ENCODE measurements at places on chromosomes 3 and 15. TPM values are rescaled to one million over a fixed set of nuclear protein-coding genes. Genes with fewer than 3 reads are reported as not detected.
A peak's percentile ranks its signal among the peaks of the same experiment; 100 is the strongest.

The SNRPN gene
- total RNA-seq: 126 TPM

The GMNC gene
- total RNA-seq: not detected

The ST3GAL6 gene
- total RNA-seq: 17.9 TPM

The ACTC1 gene
- 2.8 TPM for total RNA-seq

The PDZRN3 gene
- 12.2 TPM for total RNA-seq

DNA sequence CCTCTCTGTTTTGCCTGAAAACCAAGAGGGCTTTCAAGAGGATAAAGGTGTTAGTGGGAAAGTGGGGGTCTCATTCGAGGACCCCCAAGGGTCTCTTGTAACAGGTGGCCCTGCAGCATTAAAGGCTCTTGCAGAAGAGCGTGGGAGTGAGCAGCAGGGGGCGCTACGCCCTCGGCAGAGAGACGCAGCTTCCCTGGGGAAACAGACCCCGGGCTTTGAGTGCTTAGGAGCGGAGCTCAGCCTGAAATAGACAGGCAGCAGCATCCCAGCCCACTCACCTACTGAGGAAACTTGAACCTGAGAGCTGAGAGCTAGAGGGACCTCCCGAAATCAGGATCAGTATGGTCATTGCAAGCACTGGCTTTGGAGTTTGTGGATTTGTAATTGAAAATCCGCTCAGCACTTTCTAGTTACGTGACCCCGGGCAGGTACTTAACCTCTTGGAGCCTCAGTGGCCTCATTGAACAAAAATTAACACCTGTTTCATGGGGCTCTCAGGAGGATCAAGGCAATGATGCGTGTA is 25.7 kb downstream of the RPLP1 start:
- peaks cover 6% of the 10 kb centered on the region for H3K36me3 ChIP-seq
- DNase-seq: peak; percentile 75
- H3K27me3 ChIP-seq: no peaks in the 10 kb centered on the region
- H3K4me3 ChIP-seq: no peak overlapping the region
- no peak overlapping the region for H3K27ac ChIP-seq

GRCh38 chr15:40498418-40498817 is 27.6 kb downstream of the CHST14 start:
- no peak overlapping the region for H3K27ac ChIP-seq
- DNase-seq: no peak
- peaks cover 16% of the 10 kb centered on the region for H3K27me3 ChIP-seq
- H3K4me1 ChIP-seq: peaks cover 11% of the 10 kb centered on the region
- H3K36me3 ChIP-seq: no peaks in the 10 kb centered on the region
- H3K4me3 ChIP-seq: no peak overlapping the region

GRCh38 chr15:71342658-71343057 is 227.4 kb downstream of the THSD4 start:
- H3K27me3 ChIP-seq: peaks cover 3% of the 10 kb centered on the region
- H3K4me1 ChIP-seq: peaks cover 11% of the 10 kb centered on the region
- no peaks in the 10 kb centered on the region for H3K36me3 ChIP-seq
- no peak for DNase-seq
- no peak overlapping the region for H3K4me3 ChIP-seq
- no peak overlapping the region for H3K27ac ChIP-seq

DNA sequence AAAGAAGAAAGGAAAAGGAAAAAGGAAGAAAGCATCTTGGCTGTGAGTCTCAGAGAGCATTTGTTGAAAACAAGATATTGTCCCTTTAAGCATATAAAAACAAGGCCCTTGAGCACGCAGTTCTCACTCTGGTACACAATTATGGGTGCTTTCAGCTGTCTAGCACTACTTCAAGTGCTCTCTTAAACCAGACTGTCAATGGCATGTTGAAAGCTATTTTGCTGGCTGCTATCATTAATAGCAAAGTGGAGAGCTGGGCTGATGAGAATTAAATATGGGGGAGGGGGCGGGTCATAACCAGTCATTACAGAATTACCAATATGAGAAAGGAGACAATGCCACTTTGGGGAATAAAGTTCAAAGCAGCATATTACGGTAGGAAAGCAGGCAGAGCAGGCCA is 9.3 kb downstream of the TLE3 start:
- peaks cover 30% of the 10 kb centered on the region for H3K27me3 ChIP-seq
- peaks cover 84% of the 10 kb centered on the region for H3K4me1 ChIP-seq
- no peak for DNase-seq
- H3K27ac ChIP-seq: no peak overlapping the region
- peaks cover 18% of the 10 kb centered on the region for H3K36me3 ChIP-seq

DNA sequence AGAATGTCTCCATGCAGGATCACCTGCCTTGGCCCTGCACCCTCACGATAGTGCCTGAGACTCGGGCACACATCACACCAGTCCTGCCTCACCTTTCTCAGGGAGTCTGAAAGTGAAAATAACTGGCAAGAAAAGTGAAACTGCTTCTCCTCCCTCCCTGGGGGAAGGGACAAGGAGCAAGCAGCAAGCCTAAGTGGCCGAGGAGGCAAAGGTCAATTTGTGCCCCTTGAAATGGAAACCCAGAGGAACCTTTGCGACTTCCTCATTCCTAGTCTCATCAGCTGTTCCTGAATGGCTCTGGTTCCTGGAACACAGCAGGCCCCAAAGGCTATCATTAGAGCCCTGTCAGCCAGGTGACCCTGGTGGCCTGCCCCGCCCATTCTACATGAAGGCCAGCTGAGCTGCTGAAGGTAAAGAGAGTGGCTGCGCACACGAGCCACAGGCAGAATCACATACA is 28.0 kb upstream of the SLCO2A1 start:
- H3K36me3 ChIP-seq: no peaks in the 10 kb centered on the region
- no peak for DNase-seq
- no peak overlapping the region for H3K4me3 ChIP-seq
- no peaks in the 10 kb centered on the region for H3K27me3 ChIP-seq
- peaks cover 57% of the 10 kb centered on the region for H3K4me1 ChIP-seq

- H3K4me1 ChIP-seq: no peaks in the 10 kb centered on the region
- no peak for DNase-seq
- H3K27ac ChIP-seq: no peak overlapping the region
- H3K36me3 ChIP-seq: no peaks in the 10 kb centered on the region
Measured at GRCh38 chr15:100687582-100688141, 85.3 kb downstream of the ASB7 start.

- no peak for DNase-seq
- no peak overlapping the region for H3K4me3 ChIP-seq
- no peak overlapping the region for H3K27ac ChIP-seq
- H3K4me1 ChIP-seq: no peaks in the 10 kb centered on the region
- peaks cover 5% of the 10 kb centered on the region for H3K36me3 ChIP-seq
- H3K27me3 ChIP-seq: no peaks in the 10 kb centered on the region
Measured at GRCh38 chr3:53944028-53944427, 52.4 kb upstream of the SELENOK start.

DNA sequence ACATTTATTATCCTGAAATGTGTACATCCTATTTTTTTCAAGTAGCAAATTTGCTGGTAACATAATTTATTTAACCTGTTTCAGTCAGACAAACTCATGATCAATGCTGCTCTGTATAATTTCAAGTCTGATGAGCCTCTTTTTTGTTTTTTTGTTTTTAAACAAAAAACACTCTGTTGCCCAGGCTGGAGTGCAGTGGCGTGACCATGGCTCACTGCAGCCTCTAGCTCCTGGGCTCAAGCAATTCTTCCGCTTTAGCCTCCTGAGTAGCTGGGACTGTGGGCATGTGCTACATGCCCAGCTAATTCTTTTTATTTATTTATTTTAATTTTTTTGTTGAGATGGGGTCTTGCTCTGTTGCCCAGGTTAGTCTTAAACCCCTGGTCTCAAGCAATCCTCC is 40.1 kb upstream of the CAPN3 start:
- no peak overlapping the region for H3K27ac ChIP-seq
- H3K4me3 ChIP-seq: no peak overlapping the region
- H3K36me3 ChIP-seq: no peaks in the 10 kb centered on the region
- no peak for DNase-seq
- H3K4me1 ChIP-seq: peaks cover 12% of the 10 kb centered on the region

DNA sequence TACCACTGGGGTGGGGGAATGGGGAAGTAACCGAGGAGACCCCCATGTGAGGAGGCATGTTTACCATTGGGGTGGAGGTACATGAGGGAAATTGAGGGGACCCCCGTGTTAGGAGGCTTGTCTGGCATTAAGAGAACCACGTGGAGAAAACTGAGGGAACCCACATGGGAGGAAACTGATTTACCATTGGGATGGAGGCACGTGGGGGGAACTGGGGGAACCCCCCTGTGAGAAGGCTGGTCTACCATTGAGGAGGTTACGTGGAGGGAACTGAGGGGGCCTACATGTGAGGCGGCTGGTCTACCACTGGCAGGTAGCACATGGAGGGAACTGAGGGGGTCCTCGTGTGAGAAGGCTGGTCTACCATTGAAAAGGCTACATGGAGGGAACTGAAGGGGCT is 159.4 kb downstream of the FBLN2 start:
- no peak for DNase-seq
- no peak overlapping the region for H3K27ac ChIP-seq
- H3K36me3 ChIP-seq: peaks cover 10% of the 10 kb centered on the region

GRCh38 chr3:8767667-8768363 is 1.6 kb downstream of the OXTR start:
- no peak for DNase-seq
- H3K27me3 ChIP-seq: peaks cover 37% of the 10 kb centered on the region
- peaks cover 2% of the 10 kb centered on the region for H3K36me3 ChIP-seq
- no peak overlapping the region for H3K27ac ChIP-seq
- peak overlapping the region; percentile 74 for H3K4me3 ChIP-seq

DNA sequence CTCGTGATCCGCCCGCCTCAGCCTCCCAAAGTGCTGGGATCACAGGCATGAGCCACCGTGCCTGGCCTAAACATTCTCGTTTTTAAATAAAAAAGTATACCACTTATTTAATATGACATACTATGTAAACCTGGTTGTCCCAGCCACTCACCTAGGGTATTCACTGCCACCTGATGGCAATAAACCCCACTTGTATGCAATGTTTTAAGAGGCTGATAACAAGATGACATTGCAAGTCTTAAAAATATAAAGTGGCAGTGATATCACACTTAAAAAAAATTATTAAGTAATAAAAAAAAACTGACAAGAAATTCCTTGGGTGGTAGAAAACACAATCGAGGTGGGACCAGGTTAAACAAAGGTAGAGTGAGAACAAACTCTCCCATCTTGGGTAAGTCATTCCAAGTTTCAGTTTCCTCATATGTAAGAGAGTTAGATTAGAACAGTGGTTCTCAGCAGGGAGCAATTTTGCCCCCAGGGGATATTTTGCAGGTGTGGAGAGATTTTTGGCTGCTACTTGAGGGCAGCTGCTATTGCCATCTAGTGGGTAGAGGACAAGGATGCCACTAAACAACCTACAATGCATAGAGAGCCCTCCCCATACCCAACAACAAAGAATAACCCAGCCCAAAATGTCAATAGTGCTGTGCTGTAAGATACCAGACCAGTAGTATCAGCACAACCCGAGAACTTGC is 14.5 kb downstream of the ARF4 start:
- H3K4me1 ChIP-seq: no peaks in the 10 kb centered on the region
- no peak for DNase-seq
- H3K27ac ChIP-seq: no peak overlapping the region
- no peak overlapping the region for H3K4me3 ChIP-seq
- H3K36me3 ChIP-seq: peaks cover 2% of the 10 kb centered on the region

- H3K27ac ChIP-seq: no peak overlapping the region
- DNase-seq: no peak
- no peaks in the 10 kb centered on the region for H3K27me3 ChIP-seq
- no peaks in the 10 kb centered on the region for H3K4me1 ChIP-seq
- peaks cover 3% of the 10 kb centered on the region for H3K36me3 ChIP-seq
Measured at GRCh38 chr3:84904212-84904611, 54.6 kb upstream of the CADM2 start.

DNA sequence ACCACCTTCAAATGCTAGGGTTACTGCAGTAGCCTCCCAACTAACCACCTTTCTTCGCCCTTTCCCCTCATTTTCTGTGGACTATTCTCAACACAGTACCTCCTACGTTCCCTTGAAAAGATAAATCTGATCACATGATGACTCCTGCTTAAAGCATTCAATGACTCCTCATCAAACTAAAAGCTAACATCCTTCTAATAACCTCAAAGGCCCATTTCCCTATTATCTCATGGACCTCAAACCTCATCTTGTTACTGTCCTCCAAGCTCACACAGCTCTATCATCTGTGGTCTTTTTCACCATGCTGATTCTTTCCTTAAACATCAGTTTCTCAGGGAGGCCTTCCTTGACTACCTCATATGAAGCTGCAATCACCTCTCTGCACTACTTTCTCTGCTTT is 29.6 kb downstream of the GADL1 start:
- H3K4me3 ChIP-seq: no peak overlapping the region
- no peaks in the 10 kb centered on the region for H3K4me1 ChIP-seq
- H3K27ac ChIP-seq: peak overlapping the region; percentile 35
- no peaks in the 10 kb centered on the region for H3K36me3 ChIP-seq
- peaks cover 3% of the 10 kb centered on the region for H3K27me3 ChIP-seq
- DNase-seq: no peak

DNA sequence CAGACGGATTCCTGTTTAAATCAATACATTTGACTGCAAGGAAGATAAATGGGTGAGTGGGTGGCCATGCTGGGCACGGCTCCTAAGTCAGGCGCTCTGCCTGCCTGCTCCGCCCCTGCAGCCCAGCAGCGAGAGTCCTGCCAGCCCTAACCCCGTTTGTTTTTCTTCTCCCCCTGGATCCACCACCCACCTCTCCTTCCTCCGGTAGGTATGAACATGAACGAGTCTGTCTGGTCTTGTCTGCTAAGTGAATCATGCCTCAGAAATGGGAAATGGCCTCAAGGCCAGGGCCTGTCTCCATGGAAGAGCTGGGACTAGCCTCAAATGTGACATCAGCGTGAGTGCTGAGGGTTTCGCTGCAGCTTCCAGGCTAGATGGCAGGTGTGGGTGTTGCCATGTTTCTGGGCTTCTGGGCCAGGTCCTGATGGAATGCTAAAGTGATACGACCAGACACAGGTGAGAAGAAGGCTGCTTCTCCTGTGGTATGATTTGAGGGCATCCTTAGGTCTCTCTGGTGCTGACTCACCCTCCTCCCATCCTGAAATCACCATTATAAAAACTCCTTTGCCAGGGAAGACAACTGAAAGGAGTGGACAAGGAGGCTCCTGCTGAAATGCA is 5.6 kb upstream of the FEM1B start:
- H3K27ac ChIP-seq: peak overlapping the region; percentile 30
- peaks cover 18% of the 10 kb centered on the region for H3K4me1 ChIP-seq
- H3K36me3 ChIP-seq: no peaks in the 10 kb centered on the region
- H3K27me3 ChIP-seq: peaks cover 7% of the 10 kb centered on the region

DNA sequence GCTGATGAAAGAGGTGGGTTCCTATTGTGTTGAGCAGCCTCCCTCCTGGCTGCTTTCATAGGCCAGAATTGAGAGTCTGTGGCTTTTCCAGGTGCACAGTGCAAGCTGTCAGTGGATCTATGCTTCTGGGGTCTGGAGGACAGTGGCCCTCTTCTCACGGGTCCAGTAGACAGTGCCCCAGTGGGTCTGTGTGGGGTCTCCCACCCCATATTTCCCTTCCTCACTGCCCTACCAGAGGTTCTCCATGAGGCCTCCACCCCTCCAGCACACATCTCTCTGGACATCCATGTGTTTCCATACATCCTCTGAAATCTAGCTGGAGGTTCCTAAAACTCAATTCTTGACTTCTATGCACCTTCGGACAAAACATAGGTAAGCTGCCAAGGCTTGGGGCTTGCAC is 201.2 kb downstream of the FAM43A start:
- H3K27me3 ChIP-seq: no peaks in the 10 kb centered on the region
- H3K27ac ChIP-seq: no peak overlapping the region
- no peak overlapping the region for H3K4me3 ChIP-seq
- DNase-seq: no peak

- H3K4me1 ChIP-seq: peaks cover 3% of the 10 kb centered on the region
- no peaks in the 10 kb centered on the region for H3K36me3 ChIP-seq
- no peaks in the 10 kb centered on the region for H3K27me3 ChIP-seq
- H3K4me3 ChIP-seq: no peak overlapping the region
Measured at GRCh38 chr3:187944390-187945179, 199.3 kb upstream of the BCL6 start.

GRCh38 chr15:87710406-87710805 is 546.1 kb downstream of the NTRK3 start:
- H3K27ac ChIP-seq: peak overlapping the region; percentile 47
- no peaks in the 10 kb centered on the region for H3K27me3 ChIP-seq
- no peak overlapping the region for H3K4me3 ChIP-seq
- H3K36me3 ChIP-seq: no peaks in the 10 kb centered on the region
- H3K4me1 ChIP-seq: no peaks in the 10 kb centered on the region
